Stimulated activated CD4-positive, alpha-beta T cell treated with anti-CD3 and anti-CD28 coated beads, TNF-alpha, amount 100 ng/mL, for 1 hour (primary cell): ENCODE measurements at places on chromosomes 2 and 18.

- no peak for DNase-seq
Measured at GRCh38 chr18:20971886-20972267, 139.7 kb downstream of the ROCK1 start.

GRCh38 chr2:25312958-25313710 lies 28.6 kb downstream of the DNMT3A start:
- DNase-seq: no peak

- no peak for DNase-seq
Measured at GRCh38 chr18:42872838-42873237, 242.6 kb downstream of the RIT2 start.

- no peak for DNase-seq
Measured at GRCh38 chr2:120605231-120605935, 130.3 kb upstream of the GLI2 start.

DNA sequence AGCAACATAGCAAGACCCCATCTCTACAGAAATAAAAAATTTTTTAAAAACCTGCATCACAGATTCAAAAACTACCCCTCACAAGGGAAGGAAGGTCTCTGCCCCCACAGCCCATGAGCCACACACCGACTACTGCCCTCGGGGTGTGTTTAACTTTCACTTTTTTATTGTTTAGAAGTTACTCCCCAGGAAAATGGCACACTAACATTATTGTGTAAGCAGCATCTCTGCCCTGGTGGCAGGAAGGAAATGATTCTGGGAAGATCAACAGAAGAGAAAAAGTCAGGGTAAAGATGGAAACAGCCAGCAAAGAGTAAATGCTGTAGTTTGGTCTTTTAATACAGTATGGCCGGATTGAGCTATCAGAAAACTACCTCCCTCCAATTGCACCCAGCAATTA lies 21.9 kb downstream of the TRABD2A start:
- DNase-seq: no peak
